Panc1 (cell line): ENCODE measurements at places on chromosomes 3 and 15. TPM values are rescaled to one million over a fixed set of nuclear protein-coding genes. Genes with fewer than 3 reads are reported as not detected.

DNA sequence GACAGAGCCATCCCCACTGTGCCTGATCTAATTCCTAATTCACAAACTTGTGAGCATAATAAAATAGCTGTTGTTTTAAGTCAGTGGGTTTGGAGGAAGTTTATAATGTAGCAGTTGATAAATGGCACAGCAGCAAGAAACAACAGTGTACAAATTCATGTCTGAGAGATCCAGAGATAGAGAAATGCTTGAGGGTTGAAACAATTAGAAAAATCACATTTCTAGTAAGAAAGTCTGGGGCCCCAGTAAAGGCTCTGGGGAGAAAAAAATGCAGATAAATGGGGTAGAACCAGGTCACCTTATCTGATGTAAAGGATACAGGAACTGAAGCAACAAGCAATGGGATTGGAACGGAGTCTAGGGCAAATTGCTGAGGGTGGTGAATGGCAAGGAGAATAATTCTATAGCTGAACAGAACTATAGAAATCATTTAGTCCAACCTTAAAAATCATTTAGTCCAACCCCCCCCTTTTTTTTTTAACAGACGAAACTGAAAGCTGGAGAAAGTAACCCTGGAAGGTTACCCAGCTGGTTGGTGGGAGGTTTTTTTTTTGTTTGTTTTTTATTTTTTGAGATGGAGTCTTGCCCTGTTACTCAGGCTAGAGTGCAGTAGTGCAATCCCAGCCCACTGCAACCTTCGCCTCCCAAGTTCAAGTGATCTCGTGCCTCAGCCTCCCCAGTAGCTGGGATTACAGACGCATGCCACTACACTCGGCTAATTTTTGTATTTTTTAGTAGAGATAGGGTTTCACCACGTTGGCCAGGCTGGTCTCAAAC, 14.3 kb upstream of the SHQ1 start:
- DNase-seq: no peak

- no peak for DNase-seq
These were observed 70.7 kb downstream of the RIOX2 start for GRCh38 chr3:97901313-97902248.

GRCh38 chr3:112627419-112627818, 13.5 kb downstream of the CCDC80 start:
- no peak for DNase-seq

GRCh38 chr3:150439657-150440056, 31.6 kb downstream of the TSC22D2 start:
- peak; percentile 45 for DNase-seq

DNA sequence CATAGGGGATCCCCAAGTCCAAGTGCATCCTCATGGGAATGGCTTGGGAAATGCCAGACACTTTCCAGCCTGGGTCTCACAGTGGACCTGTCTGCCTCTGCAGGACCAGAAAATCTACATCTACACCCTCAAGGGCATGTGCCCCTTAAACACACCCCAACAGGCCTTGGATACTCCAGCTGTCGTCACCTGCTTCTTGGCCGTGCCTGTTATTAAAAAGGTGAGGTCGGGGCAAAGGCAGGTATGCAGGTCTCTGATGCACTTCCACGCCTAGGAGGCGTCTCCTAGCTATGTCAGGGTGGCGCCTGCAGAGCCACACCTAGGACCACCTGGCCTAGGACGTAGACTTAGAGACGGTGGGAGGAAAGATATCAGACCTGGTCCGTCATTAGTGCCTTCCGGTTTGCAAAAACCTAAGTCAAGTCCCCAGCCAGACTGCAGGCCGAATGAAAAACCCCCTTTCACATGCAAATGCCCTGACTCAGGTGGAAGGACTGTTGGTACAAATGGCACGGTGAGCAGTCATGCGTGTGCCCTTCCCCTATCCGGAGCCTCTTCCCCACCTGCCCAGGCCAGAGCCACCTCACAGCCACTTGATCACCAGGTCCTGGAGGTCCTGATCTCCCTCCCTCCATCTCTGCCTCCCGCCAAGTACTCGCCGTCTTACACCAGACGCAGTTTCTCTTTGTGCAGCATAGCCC, 143.5 kb downstream of the LRRK1 start:
- DNase-seq: no peak

GRCh38 chr3:53478921-53479664, 15.3 kb upstream of the CACNA1D start:
- DNase-seq: no peak

- DNase-seq: no peak
These were observed 43.1 kb downstream of the ZNF710 start for GRCh38 chr15:90044191-90044590.

GRCh38 chr15:61653110-61653509, 407.1 kb downstream of the VPS13C start:
- no peak for DNase-seq

DNA sequence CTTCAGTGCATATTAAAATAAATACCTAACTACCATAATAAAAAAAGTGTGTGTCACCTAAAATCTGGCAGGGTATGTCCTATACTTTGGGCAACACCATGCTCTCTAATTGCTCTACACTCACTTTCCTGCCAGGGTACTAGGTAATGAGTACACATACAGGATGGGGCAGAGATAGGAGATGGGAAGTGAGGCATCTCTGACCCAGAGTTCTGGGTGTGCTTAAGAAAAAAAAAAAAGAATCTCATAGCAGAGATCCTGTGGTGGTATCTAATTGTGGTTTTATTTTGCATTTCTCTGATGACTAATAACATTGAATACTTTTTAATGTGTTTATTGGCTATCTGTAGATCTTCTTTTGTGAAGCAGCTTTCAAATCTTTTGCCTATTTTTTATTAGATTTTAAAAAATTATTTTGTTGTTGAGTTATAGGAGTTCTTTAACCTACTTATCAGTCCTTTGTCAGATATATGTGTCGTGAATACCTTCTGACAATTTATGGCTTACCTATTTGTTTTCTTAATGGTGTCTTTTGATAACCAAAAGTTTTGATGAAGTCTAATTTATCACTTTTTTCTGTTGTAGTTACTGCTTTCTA, 48.0 kb downstream of the EEFSEC start:
- no peak for DNase-seq

GRCh38 chr3:102192575-102192974, 242.2 kb upstream of the ZPLD1 start:
- DNase-seq: no peak

DNA sequence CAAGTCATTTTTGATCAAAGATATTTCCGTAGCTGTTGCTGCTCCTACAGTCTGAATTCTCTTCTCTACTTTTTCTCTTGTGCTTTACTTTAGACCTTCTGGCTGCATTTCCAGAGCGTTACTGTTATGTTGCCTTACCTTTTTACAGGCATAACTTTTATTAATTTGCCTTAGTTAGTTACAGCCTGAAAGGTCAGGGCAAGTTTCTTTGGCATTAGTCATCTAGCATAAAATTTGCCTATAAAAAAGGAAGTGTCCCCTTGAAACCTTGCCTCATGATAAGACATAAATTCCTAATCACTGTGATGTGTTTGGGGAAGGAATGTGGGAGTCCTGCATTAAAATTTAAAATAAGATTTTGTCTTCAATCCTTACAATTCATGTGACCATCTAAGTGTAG, 618.5 kb downstream of the NR2F2 start:
- no peak for DNase-seq

- no peak for DNase-seq
These were observed 32.7 kb upstream of the ZBTB38 start for GRCh38 chr3:141335531-141336061.

GRCh38 chr3:143674100-143674968, 173.9 kb downstream of the SLC9A9 start:
- DNase-seq: peak; percentile 47

- DNase-seq: no peak
These were observed 10.8 kb upstream of the ZMAT3 start for GRCh38 chr3:179082416-179082815.

DNA sequence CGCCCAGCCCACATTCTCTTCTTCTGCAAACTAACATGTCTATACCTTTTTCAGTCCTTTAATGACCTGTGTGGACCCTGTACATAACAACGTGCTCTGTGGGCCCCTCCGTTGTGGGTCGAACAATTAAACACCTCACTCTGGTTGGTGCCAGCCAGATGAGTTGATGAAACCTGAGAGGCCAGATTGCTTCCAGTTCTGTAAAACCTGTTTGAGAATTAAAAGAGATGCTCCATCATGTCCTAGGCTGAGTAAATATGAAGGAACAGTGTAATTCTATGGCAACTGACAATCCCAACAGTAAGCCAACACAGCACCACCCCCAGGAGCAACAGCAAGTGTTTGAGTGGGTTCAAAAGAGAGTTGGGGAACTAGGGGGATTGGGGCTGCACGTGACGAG, 5.7 kb upstream of the THBS1 start:
- DNase-seq: no peak

DNA sequence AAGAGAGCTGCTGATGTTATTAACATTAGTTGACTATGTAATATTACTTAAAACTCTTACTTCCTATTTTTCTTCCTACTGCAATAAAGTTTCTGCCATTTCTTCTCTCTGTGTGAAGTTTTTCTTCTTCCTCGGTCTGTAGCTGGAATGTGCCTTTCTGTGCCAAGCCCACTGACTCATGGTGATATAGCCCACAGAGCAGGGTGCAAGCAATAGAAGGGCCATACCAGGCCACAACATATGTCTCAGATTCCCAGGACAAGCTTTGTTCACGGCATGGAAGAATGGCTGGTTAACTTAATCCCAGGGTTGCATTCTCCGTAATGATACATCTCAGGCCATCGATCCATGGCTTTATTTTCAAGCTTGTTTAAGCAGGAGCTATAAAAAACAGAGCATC, 815.3 kb downstream of the TUSC7 start:
- no peak for DNase-seq

- DNase-seq: no peak
These were observed 922.2 kb downstream of the TBL1XR1 start for GRCh38 chr3:176275113-176275512.

DNA sequence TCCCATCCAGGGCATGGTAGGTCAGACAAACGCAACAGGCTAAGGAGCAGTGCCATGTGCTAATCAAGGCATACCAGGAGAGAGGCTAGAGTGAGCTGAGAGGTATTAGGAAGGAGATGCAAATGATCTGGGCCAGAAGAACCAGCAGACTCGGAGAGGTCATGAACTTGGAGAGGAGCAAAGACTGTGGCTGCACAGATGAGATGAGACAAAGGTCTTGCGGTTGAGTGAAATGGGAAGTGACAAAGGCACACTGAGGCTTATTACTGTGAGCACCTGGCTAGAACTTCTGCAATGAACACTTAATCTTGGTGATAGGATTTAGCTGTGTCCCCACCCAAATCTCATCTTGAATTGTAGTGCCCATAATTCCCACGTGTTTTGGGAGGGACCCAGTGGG, 380.2 kb downstream of the ULK4 start:
- DNase-seq: no peak

GRCh38 chr15:66997212-66997611, 68.2 kb upstream of the SMAD3 start:
- DNase-seq: no peak

DNA sequence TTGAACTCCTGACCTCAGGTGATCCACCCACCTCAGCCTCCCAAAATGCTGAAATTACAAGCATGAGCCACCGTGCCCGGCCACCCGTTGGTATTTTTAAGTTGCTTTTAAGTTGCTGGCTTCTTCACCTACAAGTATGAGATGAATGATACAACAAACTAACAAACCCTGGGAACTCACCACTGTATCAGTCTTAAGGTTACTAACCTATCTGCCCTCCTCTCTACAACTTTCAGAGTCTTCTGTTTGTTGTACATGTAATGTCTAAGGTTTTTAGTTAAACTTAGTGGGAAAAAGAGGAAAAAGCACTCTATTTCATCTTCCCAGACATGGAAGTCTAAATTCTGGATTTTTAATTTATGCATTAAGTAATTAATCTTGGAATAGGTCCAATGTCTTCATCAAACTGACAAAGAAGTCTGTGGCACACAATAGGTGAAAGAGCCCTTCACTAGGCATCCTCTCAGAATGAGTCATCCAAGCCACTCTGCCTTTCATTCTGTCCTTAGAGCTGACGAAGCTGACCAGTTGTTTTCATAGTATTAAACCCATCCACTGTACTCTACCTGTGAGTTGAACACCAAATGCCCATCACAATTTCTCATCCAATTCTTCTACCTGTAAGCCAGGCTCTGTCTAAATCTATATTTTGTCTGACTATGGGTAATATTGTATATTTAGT, 936.1 kb downstream of the TUSC7 start:
- no peak for DNase-seq

DNA sequence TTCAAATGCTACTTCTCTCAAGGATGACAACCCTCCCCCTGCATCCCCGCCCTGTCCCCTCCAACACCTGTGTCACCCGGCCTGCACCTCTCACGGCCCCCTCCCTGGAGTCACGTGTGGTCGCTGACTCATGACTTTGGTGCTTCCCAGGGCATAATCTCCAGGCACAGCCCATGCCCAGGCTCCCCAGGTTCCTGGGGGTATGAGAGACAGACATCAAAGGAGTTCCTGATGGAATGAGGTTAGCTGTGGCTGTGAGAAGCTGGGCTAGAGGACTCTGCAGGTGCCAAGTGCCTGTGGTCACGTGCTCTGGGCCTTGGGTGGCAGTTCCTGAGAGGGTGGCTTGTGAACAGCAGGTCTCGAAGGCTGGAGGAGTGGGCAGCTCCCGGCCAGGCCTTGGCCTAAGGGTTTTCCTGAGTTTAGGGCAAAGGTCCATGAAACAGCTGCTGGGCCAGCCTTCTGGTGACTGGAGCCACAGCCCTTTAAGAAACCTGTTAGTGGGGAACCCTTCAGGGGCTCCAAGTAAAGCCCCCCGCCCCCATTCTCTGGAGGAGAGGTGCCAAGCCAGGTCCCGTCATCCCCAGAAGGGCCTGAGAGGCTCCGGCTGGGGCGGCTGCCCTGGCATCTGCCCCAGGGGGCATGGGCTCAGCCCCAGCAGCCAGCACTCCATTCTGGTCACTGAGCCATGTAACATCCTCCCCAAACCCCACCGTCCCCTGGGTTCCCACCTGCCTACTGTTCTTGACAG, 230.0 kb downstream of the XXYLT1 start:
- no peak for DNase-seq

The FBXO40 gene
- total RNA-seq: not detected

The GXYLT2 gene
- total RNA-seq: 6.1 TPM

The ALDH1A3 gene
- total RNA-seq: 143 TPM

The ARL14 gene
- 2.5 TPM for total RNA-seq

The NAA50 gene
- 208 TPM for total RNA-seq

The DUT gene
- 220 TPM for total RNA-seq

The KLHL40 gene
- total RNA-seq: not detected

The GOLGA8G gene
- total RNA-seq: not detected

The DLEC1 gene
- total RNA-seq: not detected

The CD86 gene
- not detected for total RNA-seq

The MED12L gene
- 2.8 TPM for total RNA-seq

The SSUH2 gene
- not detected for total RNA-seq

The SLC15A2 gene
- 0.41 TPM for total RNA-seq

The TRIM71 gene
- 0.18 TPM for total RNA-seq
